ENCODE measurements at places on chromosomes 4 and X.

DNA sequence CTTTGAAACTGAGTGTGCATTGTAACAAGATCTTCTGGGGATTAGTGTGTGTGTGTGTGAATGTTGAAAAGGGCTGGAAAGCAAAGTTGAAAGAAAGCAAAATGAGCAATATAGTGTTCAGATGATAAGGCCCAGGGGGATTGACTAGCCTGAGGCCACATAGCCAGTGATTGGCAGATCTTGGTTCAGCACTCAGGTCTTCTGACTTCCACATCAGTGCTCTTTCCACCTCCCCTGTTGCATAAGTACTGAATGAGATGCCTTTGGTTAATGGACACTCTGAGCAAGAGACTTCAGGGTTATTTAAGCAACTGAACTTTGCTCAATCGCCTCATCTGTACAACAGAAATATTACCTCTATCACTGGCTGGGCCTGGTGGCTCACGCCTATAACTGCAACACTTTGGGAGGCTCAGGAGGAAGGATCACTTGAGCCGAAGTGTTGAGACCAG is 120.4 kb downstream of the TMEM164 start:
- ATAC-seq = no peak

DNA sequence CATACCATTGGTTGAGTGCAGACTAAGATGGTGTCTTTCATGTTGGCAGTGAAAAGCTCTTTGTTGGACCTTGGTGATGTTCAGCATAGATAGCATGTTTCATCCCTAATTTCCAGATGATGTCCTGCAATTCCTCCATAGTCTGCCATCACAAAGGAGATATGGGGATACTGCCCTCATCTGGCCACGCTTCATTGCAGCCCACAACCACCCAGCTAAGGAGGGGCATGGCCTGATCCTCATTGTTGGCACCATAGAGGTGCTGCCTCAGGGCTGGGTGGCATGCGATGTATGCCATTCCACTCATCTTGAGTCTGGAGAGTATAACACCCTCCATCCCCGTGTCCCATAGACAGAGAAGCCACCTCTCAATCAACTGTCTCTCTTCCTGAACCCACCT is 31.5 kb upstream of the NUDT6 start:
- ATAC-seq = no peak

DNA sequence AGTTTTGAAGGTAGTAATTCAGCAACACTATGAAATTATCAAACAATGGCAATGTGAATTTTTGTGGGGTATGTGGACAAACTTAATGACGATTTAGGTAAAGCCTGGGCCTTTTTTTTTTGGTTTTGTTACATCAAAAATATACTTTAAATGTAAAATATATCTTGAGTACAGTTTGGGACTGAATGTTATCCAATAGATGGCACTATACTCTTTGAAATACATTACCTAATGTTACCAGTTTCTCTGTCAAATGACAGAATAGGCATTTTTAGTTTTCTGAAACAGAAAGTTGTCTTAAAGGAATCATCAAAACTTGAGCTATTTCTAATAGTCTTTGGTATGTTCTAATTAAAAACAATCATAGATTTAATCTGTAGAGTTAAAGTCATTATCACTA is 1651.9 kb downstream of the C4orf33 start:
- ATAC-seq = no peak

- ATAC-seq = no peak
Observed at GRCh38 chr4:81694176-81694913, 222.6 kb upstream of the RASGEF1B start.

GRCh38 chrX:10971759-10972158 is 139.4 kb upstream of the HCCS start:
- ATAC-seq = peak; percentile 52

DNA sequence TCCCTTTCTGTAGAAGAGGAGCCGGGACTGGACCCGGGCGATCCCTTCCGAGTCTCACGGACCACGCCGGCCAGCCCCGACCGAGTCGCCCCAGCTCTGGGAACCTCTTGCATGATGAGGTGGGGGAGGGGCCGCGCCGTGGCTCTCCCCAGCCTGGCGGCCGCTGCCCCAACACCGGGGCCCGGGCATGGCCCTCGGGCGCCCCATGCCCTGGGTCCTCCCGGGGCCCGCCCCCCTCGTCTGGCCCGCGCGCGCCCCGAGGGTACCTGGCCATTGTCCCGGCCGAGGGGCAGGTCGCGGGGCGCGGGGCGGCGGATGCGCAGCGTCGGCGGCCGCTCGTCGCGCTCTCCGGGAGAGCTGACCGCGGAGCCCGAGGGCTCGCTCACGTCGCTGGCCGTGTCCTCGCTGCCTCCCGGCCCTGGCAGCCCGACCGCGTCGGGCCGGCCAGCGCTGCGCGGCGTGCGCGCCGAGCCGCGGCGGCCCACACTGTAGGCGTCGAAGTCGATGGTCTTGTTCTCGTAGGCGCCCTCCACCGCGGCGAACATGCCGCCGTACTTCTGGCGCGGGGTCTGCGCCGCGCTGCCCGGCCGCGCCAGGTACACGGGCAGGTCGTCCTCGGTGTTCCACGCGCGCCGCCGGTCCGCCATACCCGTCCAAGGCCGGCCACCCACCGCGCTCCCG is 423 bp downstream of the CRMP1 start:
- no peak for ATAC-seq

All from SK-N-SH treated with all-trans-retinoic acid at 6 μM for 48 hours (cell line).